Bronchial smooth muscle cell (primary cell): ENCODE measurements at places on chromosomes 11 and 22. TPM values are rescaled to one million over a fixed set of nuclear protein-coding genes. Genes with fewer than 3 reads are reported as not detected.

FIBP gene
- total RNA-seq, result 186 and 241 TPM in 2 replicates

PKP3 gene
- total RNA-seq, result 1.5 and 3.2 TPM in 2 replicates

CDC42EP1 gene
- total RNA-seq, result 3.3 and 4.1 TPM in 2 replicates

TPBGL gene
- total RNA-seq, result not detected in 2 replicates

OR5P2 gene
- total RNA-seq, result not detected in 2 replicates

MYEOV gene
- 1.4 and 4.9 TPM in 2 replicates for total RNA-seq
